ENCODE measurements at places on chromosomes 4 and X.

DNA sequence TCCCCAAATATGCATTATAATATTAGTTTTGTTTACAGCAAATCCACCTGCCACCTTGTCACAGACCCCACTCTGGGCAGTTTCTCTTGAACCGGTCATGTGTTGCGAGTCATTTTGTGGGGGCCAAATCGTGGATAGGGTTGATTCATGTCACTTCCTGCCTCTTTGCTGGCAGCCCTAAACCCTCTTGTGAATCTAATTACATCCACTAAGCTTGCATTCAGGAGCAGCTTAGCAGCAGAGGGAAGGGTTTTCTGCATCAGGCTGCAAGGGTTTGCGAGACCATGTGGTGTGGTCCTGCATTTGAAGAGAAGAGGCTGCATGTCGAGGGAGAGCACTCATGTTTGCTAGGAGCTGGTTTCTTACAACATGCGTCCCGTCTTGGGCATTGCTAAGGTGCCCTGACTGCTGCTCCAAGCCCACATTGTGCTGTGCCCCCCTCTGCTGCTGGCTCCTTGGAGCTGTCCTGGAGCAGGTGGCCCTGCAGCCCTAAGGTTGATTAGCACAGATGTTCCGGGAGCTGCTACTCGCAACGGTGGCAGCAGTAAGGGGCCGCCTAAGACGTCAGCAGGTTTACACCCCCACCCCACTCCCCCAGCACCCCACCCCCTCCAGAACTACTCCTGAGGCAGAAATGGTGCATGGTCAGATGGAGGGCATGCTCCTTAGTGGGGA lies 88.9 kb upstream of the CLDN34 start:
- no peak for DNase-seq

DNA sequence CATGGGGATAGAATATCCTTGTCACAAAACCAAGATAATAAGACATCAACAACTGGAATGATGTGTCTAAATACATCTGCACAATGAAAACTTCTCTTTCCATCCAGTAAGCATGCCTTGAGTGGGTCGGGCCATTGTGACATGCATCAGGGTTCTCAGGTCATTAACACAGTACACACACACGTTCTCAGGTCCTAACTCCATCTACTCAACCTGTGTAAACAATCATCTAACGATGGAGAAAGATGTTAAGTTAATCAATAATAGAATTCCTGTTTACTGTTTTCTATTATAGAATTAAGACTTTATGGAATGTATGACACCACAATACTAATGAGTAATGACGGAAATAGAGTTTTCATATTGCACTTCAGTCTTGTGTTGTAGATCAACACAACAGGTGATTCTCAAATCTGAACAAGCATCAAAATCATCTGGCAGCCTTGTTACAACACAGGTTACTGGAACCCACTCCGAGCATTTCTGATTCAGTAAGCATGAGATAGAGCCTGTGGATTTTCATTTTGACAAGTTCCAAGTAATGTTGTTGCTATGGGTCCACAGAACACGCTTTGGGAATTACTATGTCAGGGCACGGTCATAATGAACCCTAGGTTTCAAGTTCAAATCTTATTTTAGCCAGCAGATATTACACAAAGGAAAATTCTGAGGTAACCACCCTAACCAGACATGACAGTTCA lies 315.8 kb upstream of the TEX13C start:
- DNase-seq: no peak

- DNase-seq: no peak
These were observed 45.7 kb upstream of the EPGN start for GRCh38 chr4:74262522-74262921.

DNA sequence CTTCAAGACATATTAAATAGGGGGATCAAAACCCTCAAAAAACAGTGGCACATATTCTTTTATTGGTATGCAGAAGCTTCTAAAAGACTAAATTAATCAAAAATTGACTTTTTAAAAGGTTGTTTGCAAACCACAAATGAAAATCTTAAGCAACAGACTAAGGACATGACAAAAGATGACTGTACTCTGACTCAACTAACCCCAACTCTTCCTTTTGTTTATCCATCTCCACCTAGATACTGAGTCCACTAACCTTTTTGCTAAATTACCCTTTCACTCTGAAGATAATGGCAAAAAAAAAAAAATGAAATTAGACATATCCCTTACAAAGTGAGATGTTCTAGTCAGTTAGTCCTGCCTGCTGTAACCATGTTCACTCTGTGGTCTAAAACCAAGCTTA lies 91.6 kb upstream of the NLRP2B start:
- no peak for DNase-seq

DNA sequence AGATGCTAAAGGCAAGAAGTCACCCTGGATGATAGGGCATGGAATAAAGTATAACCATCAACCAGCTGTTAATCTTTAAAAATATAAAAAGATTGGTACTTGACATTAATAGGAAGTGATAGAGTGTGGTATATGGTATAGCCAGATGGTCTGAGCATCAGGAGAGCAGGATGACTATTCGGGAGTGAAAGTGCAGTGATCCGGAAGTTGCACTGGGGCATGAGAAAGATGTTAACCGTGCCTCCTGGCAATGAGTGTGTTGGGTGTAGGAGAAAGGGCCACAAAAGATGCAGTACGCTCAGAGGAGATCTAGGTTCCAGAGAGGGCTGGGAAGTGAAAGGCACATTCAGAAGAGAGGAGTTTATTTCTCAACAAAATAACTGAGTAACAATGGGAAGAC lies 65.0 kb downstream of the TSPAN7 start:
- DNase-seq: no peak

- DNase-seq: no peak
These were observed 9.5 kb upstream of the ETNPPL start for GRCh38 chr4:108772402-108772801.

- DNase-seq: peak; percentile 1
These were observed 833.9 kb upstream of the PRKX start for GRCh38 chrX:4547213-4547836.

DNA sequence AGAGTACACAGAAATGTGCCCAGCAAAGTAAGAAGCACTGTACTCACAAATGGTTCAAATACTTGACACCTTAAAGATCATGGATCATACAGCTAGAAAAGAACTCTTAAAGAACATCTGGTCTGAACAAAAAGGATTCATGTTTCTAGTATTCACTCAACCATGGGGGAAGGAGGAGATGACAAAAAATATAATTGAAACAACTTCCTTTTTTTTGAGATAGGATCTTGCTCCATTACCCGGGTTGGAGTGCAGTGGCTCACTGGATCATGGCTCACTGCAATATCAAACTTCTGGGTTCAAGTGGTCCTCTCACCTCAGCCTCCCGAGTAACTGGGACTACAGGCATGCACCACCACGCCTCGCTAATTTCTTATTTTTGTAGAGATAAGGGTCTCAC lies 6.0 kb downstream of the DHX15 start:
- DNase-seq: no peak

DNA sequence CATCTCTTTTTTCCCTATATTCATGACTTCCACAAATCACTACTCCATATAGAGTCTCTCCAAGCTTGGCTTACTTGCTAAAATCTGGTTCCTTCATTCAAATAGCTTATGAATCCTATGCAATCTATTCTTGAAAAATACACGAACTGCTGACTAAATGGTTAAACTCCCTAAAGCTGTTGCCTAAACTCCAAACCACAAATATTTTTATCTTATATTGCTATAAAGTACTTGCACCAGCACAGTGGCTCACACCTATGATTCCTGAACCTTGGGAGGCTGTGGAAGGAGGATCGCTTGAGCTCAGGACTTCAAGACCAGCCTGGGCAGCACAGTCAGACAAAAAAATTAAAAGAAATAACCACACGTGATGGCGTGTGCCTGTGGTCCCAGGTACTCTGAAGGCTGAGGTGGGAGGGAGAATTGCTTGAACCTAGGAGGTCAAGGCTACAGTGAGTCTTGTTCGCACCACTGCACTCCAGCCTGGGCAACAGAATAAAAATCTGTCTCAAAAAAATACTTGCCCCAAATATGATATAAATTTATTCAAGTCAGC lies 2.2 kb downstream of the FBXO8 start:
- no peak for DNase-seq

- DNase-seq: no peak
These were observed 37.7 kb upstream of the PLAC1 start for GRCh38 chrX:134695999-134696398.

- DNase-seq: no peak
These were observed 3.4 kb downstream of the ARX start for GRCh38 chrX:25012433-25012735.

- no peak for DNase-seq
These were observed 41.0 kb downstream of the FGFBP1 start for GRCh38 chr4:15897577-15897976.

GRCh38 chrX:102765217-102765616 lies 44.7 kb downstream of the GPRASP3 start:
- DNase-seq: peak; percentile 15

DNA sequence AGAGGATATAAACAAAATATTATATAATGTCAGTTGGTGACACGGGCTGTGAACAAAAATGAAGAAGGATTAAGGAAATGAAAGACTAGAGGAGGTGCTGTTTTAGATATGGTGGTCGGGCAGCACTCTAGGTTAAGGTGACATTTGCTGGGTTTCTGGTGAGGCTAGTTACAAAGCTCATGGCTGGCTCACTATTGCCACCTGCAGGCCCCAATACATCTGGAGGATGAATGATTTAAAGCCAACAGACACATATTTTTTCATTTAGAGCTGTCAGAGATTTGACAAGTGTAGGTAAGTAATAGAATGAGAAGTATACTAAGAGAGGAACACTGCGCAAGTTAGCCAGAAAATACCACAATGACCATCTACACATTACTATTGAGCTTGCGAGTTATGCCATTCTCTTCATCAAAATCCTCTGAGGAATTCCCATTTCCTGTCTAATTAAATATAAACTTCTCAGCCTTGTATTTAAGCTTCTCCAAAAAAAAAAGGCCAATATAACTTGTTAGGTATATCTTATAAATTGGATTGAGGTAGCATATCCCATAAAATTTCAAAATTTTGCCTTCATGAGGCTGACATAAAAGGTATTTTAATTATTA lies 6.4 kb upstream of the FGG start:
- DNase-seq: no peak

DNA sequence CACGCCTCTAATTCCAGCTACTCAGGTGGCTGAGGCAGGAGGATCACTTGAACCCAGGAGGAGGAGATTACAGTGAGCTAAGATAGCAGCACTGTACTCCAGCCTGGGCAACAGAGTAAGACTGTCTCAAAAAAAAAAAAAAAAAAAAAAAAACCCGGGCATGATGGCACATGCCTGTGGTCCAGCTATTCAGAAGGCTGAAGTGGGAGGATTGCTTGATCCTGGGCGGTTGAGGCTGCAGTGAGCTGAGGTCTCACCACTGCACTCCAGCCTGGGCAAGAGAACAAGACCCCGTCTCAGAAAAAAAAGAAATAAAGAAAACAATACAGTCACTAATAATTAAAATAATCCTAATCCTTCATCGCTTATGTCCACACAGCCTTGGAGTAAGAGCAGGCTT lies 68.1 kb downstream of the APBB2 start:
- no peak for DNase-seq

- DNase-seq: no peak
These were observed 2.4 kb upstream of the AFAP1 start for GRCh38 chr4:7941965-7942496.

GRCh38 chrX:74251006-74251930 lies 52.7 kb upstream of the ZCCHC13 start:
- DNase-seq: no peak

- no peak for DNase-seq
These were observed 20.6 kb downstream of the CLIC2 start for GRCh38 chrX:155313766-155314165.

GRCh38 chrX:23898412-23898959 lies 9.3 kb downstream of the APOO start:
- DNase-seq: no peak

DNA sequence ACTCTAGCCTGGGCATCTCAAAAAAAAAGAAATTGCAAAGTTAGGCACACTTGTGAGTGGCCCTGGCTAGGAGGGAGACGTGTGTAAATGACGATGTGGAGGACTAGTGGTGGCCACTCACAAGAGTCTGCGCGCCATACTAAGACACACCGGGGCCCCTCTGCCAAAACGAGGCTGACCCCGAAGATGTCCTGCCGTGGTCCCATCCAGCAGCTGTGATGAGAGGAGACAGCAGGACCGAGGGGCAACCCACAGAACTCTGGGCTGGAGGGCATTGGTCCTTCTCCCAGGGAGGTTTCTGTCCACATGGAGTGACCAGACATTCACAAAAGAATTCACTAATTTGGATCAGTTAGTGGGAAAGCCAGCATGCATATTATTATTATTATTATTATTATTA lies 47.4 kb downstream of the NOP14 start:
- no peak for DNase-seq

DNA sequence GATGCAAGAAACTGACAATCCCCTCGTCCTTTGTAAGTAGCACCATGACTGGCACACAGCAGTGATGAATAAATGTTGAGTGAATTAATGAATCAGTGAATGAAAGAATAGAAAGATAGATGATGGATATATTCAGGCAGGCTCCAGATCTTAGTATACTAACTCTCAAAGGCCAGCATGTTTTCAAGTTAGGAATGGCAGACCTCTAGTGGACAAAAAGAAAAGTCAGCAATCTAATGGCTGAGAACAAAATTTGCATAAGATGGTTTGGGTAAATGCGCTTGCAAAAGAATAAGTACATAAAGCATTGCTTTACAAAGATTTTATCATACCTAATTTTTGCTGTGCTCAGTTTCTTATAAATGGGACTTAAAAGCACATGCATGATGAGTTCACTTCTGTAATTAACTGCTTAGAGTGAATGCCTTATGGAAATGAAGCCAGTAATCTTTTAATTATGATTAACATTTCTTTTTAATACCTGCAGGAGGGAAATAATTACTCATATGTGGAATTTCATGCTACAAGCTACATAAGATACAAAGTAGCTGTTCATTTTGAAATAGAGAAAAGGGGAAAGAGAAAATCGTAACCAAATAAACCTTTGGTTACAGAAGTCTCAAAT lies 126.9 kb upstream of the GPRIN3 start:
- DNase-seq: no peak

GRCh38 chr4:175146799-175147198 lies 228.6 kb downstream of the ADAM29 start:
- DNase-seq: no peak

- no peak for DNase-seq
These were observed 21.6 kb upstream of the C4orf54 start for GRCh38 chr4:99679204-99679603.

DNA sequence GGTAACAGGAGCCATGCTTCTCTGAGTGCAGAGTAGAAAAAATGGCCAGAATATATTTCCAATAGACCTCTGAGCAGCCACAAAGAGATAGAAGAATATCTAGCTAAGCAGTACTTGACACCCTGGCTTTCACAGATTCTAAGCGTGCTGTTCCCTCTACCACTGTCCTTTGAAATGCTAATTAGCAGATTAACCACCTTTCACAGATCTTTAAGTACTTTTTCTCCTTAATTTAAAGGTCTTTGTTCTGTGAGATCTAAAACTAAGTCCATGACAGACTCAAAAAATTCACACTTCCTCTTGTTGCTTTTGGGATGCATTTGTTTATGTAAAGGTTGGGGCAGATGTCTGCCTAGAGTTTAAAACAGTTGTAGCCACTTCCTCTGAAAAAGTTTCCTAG lies 28.3 kb upstream of the MAGEC2 start:
- no peak for DNase-seq

GRCh38 chr4:96126227-96126626 lies 286.3 kb downstream of the PDHA2 start:
- DNase-seq: no peak

Data from non-pigmented ciliary epithelial cell (primary cell).